ENCODE measurements at places on chromosomes 7 and 10.

GRCh38 chr10:31031205-31031557, 484 bp downstream of the ZNF438 start:
- no peak for DNase-seq

GRCh38 chr10:71517298-71518169, 120.8 kb downstream of the CDH23 start:
- DNase-seq: no peak

GRCh38 chr7:136130511-136131303, 153.5 kb upstream of the MTPN start:
- no peak for DNase-seq

- DNase-seq: no peak
Measured at GRCh38 chr10:60576130-60577069, 186.7 kb upstream of the ANK3 start.

DNA sequence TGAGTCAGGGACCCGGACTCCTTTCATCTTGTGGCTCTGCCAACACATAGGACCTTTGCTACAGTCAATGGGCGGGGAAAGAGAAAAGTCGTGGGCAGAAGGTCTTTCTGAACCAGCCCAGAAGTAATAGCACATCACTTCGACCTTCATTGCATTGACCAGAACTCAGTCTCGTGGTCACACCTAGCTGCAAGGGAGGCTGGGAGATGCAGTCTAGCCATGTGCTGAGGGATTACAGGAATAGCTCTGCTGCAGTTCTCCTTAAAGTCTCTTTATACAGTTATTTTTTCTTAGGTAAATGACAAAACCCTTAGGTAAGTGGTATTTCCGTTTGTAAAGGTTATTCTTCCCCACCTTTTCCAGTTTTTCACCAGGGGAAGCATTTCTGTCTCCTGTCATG, 25.4 kb downstream of the WIPF3 start:
- DNase-seq: no peak

DNA sequence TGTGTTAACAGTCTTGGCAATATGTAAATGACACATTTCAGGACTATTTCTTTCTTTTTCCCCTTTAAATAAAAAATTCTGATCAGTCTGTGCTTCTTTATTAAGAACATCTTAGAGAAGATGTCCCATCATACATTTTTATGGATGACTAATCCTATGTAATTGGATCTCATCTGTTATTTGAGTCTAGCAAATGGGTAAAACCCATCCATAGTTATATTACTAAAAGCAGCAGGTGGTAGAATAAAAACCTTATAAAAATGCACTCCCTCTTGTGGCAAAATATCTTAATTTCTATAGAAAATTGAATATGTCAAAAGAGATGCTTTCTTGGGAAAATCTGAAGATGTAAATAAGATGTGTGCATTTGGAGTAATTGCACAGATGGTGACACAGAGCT, 35.3 kb downstream of the TRRAP start:
- no peak for DNase-seq

DNA sequence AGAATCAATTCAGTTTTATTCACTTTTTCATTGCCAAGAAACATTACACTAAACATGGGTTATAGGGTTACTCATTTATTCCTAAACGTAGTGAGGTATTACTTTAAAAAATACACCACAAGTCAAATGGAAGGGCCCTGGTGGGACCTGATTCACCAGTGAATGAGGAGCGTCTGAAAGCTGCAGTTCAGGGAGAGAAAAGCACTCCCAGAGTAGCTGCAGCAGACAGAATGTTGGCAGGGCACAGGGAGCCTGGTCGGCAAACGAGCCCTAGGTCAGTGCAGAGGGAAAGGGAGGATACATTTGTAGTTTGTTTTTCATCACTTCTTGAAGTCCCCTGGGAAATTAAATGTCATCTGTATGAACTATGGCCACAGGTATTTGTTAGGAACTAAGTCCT, 361.7 kb upstream of the ETV1 start:
- DNase-seq: no peak

- DNase-seq: peak; percentile 41
Measured at GRCh38 chr7:91503934-91504555, 239.8 kb downstream of the FZD1 start.

DNA sequence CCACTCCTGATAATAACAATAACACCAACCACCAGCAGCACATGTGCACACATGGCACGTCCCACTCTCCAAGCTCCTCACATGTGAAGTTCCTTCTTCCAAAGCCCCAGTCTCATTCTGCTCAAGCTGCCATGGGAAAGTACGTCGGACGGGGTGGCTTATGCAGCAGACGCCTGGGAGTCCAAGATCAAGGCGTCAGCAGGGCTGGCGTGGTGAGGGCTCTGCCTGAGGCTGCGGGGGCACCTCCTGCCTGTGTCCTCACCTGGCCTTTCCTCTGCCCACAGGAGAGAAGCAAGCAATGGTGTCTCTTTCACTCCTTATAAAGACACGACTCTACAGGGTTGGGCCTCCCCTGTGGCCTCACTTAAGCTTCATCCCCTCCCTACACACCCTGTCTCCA, 68.8 kb upstream of the INSIG1 start:
- no peak for DNase-seq

GRCh38 chr7:157097569-157097968, 41.2 kb upstream of the UBE3C start:
- DNase-seq: no peak

- DNase-seq: no peak
Measured at GRCh38 chr7:143237366-143237765, 15.5 kb downstream of the TAS2R40 start.

DNA sequence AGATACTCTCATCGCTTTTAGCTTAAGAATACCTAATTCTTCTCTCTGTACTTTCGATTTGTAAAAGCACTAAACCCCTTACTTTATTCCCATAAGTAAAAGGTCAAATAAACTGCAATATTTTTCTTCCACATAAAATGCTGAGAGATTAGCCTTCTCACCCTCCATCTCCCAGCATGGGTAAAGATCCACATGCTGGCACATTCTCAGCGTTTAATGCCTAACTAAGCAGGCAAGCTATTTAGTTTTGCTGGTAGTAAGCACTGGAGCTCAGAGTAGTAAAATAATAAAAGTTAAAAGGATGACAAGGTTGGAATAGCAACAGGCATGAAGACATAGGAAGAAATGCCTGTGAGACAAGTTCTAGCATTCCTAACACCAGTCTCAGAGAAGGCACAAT, 65.9 kb upstream of the NEBL start:
- DNase-seq: no peak

- no peak for DNase-seq
Measured at GRCh38 chr10:71513936-71514335, 117.2 kb downstream of the CDH23 start.

DNA sequence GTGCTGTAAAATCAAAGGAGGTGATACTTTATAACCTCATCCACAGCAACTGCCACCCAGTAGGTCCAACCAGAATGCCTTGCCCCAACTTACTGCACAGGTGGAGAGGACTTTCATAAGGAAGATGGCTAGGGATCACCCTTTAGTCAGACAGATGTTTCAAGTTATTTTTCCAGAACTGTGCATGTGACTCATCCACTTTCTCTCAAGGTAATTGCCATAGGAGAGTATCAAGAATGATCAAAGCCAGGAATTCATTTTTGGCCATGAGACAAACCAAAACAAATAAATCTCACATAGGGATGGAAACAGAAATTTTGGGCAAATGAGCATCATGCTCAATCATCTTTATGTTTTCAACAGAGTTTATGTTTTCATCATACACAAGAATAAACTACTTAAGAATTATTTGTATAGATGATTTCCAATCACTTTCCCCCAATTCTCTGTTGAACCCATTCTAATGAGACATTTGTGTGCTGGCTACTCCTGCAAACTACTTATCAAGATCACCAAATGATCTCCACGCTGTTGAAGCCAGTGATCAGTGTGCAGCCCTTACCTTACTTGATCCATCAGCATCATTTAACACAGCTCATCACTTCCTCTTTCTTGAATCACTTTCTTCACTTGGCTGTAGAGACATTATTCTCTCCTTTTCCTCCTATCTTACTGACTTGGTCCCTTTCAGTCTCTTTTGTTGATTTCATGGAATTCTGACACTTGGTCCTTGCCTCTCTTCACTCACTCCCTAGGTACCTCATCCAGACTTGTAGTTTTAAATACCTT, 74.0 kb downstream of the SLC16A9 start:
- no peak for DNase-seq

DNA sequence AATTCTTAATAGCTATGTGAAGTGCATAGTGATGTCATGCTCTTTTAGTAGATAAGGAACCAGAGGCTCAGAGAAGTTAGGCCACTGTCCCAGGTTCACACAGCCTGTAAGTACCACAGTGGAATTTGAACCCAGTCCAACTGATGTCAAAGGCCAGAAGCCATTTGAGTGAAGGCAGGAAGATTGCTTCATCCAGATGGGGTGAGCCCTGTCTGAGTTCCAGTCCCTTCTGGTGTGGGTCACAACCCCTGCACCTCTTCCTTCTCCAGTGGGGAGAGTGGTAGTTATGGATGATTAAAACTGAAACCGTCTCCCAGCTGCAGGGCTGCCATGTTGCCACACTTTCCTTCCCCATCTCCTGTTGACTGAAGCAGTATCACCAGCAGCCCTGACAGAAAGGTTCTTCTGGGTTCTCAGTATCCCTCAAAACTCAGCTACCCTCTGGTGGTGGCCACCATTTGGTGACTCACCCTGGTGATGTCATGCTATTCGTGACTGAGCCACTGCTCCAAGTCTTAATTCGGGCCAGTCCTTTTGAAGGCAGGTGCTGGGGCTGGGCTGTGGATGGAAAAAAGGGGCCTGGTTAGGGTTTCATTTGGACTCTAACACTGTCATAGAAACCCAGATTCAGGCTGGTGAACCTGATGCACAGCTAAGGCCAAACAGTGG, 1.5 kb upstream of the C10orf95 start:
- peak; percentile 49 for DNase-seq

DNA sequence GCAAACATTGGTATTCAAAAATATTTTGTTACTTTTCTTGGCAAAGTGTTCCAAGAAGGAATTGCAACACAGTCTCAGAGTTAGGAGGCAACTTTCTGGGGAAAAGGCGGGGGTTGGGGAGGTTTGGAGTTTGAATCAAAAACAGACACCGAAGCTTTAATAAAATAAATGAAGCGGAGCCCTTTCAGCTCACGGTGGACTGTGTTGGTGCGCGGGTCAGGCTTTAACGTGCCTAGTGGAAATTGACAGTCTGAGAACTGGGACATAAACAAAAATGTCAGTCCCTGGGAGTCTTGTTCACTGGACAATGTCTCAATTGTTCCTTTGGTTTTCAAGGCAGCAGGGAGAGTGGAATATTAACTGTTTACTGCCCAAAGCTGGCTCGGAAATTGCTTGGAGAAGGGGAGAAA, 109.3 kb downstream of the TCF7L2 start:
- DNase-seq: peak; percentile 51

DNA sequence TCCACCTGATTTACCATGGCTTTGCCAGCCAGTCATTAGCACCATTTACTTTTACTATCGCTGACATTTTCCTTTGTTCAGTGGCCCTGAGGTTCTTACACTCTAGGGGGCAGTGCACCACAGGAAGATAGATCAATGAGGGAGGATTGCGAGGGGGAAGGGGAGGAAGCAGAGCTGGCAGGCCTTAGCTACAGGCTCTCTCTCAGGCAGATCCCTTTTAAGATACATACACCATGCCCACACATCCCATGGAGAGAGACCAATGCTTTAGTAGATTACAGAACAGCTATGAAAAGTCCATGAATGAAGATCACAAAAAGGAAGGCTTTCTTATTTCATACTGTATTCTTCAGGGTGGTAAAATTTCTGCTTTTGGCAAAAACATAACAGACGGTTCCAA, 47.4 kb downstream of the DENND11 start:
- peak; percentile 94 for DNase-seq

DNA sequence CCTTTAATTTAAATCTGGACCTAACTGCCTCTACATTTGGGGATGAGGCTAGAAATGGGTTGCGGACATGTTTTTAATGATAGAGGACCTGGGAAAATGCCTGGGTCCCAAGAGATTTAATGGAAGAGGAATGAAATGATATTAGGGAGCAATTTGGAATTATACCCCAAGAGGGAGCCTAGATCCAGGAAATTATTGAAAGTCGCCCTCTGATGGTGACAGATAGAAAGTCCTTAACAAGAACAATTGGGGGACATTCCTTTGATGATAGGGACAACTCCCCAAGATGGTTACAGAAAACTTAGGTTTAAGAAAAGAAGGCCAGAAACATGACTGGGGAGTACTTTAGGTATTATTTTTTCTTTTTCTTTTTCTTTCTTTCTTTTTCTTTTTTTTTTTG, 9.5 kb upstream of the TSGA13 start:
- peak; percentile 68 for DNase-seq

GRCh38 chr10:31146491-31147209, 115.0 kb upstream of the ZNF438 start:
- DNase-seq: peak; percentile 67

DNA sequence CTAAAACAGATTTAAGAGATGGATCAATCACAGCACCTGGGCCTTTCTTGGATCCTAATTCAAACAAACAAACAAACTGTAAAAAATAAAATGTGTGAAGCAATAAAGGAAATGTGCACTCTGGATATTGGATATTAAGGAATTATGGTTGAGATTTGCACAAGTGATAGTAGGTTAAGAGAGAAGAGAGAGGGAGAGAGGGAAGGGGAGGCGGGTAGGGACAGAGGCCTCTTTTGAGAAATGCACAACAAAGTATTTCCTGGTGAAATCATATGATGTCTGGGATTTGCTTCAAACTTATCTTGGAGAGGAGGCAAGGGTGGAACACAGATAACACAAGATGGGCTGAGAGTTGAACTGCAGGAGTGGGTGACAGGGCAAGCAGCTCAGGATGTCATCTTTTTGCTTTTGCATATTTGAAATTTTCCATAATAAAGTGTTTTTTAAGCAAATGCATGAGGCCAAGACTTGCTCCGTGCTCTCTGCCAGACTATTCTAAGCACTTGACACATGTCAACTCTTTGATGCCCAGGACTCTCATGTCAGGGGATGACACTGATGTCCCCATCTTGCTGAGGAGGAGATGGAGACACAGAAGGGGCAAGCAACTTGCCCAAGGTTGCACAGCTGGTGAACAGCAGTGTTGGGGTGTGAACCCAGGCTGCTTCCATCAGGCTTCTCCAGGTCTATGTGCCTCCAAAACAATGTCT, 9.1 kb upstream of the AEBP1 start:
- no peak for DNase-seq

GRCh38 chr7:151088856-151089699, 2.8 kb downstream of the AGAP3 start:
- DNase-seq: peak; percentile 97

- no peak for DNase-seq
Measured at GRCh38 chr7:111261496-111261895, 170.6 kb downstream of the LRRN3 start.

GRCh38 chr7:18859318-18859717, 258.1 kb downstream of the TWIST1 start:
- no peak for DNase-seq

DNA sequence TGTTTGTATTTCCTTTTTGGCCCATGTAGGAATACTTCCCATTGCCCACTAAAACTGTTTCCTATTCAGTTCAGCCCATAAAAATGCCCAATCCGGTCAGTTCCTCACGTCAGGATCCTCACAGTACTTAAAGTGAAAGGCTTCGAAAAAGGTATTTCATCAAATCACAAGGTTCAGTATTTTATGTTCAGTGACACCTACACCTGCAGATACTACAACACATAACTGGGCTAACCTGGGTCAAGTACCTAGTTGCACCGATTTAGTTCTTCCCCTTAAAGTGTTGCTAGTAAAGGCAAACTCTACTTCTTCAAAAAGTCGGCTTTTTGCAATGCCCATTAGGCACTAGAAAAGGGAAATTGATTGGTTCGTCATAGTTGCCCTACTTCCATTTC, 1.1 kb downstream of the SNX13 start:
- peak; percentile 59 for DNase-seq

- DNase-seq: no peak
Measured at GRCh38 chr10:13227031-13227430, 7.1 kb downstream of the UCMA start.

GRCh38 chr7:23383225-23383624, 84.1 kb downstream of the MALSU1 start:
- no peak for DNase-seq
